Dorsolateral prefrontal cortex (tissue), 122 donors: ENCODE measurements at places on chromosomes 1 and 21. TPM values are rescaled to one million over a fixed set of nuclear protein-coding genes. Genes with fewer than 3 reads are reported as not detected.
A peak's percentile ranks its signal among the peaks of the same experiment; 100 is the strongest.

The TMEM82 gene
- total RNA-seq: not detected

The FCRL1 gene
- total RNA-seq: not detected

DNA sequence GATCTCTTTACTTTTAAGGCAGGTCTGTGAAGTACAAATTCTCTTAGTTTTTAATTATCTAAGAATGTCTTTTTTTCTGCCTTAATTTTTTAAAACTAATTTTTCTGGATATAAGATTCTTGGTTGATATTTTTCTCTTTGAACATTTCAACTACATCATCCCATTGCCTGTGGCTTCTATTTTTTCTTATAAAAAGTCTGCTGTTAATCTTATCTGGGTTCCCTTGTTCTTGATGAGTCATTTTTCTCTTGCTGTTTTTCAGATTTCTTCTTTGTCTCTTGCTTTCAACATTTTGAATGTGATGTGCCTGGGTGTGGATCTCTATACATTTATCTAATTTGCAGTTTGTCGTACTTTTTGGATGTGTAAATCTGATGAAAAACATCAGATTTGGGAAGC, 525.2 kb upstream of the PBX1 start:
- DNase-seq: no peak

The AXDND1 gene
- total RNA-seq: 0.55 TPM

The ANGPTL3 gene
- not detected for total RNA-seq

GRCh38 chr1:7042322-7043190, 257.3 kb downstream of the CAMTA1 start:
- peak; percentile 44 for DNase-seq

DNA sequence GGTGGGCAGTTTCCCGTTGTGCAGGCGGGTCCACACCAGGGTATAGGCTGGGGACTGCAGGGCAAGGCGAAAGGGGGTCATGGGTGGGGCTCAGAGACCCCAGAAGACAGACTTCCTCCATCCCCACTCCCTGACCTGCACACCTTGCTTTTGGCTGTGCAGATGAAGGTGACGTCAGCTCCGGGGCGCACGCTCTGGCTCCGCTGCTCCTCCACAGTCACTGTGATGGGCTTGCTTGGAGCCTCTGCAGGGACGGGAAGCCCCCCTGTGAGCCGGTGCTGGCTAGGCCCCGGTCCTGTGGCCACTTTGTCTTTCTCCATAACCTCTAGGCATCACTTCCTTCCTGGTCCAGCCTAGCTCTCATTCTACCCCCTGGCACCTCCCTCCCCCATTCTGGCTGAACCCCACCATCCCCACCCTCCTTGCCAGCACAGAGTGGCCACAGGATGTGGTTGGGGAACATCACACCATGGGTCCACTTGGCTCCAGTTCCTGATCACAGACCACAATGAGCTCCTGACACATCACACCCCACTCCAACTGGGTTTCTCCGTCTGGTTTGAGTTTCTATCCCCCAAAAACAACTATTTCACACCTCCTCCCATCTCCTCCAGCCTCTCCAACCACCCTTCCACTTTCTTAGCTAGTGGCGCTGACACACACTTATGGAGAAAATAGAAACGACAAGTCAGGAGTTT, 45.2 kb downstream of the LDLRAD2 start:
- DNase-seq: no peak

The CHD5 gene
- total RNA-seq: 145 TPM

The KRTAP27-1 gene
- total RNA-seq: not detected

GRCh38 chr1:87362063-87362833, 33.6 kb downstream of the LMO4 start:
- DNase-seq: no peak

The SERPINC1 gene
- not detected for total RNA-seq

GRCh38 chr1:2073382-2074230, 23.4 kb downstream of the PRKCZ start:
- peak; percentile 92 for DNase-seq

DNA sequence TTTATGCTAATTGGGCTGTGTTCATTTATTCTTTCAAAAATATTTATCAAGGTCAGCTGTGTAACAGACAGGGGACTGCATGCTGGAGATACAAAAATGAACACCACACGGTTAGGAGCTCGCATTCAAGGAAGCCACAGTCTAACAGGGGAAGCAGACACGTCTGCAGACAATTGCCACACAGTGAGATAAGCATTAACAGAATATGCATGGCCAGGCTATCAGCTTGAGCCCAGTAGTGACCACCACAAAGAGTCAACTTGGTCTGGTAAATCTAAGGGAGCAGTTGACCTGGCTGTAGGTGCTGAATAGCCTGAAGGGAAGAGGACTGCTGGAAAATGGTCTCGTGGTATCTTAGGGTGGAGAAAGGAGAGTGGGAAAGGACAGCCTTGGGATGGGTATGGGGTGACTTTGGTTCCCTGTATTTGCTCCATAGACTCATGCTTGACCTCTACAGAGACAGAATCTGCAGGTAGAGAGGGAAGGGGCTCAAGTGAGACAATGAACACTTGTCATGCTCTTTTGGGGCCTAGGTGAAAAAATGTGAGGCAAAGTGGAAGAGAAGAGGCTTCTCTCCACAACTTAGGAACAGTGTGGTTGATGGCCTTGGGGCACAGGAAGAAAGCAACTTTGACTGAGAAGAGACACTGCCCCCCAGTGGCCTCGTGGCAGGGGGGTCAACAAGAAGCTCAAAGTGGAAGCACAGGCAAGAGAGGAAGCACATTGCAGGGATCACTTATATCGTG, 7.6 kb upstream of the NPL start:
- DNase-seq: peak; percentile 64

- DNase-seq: peak; percentile 33
Measured at GRCh38 chr1:39391691-39392679, 99.5 kb upstream of the BMP8A start.
